ENCODE measurements at places on chromosomes 3 and 15.

DNA sequence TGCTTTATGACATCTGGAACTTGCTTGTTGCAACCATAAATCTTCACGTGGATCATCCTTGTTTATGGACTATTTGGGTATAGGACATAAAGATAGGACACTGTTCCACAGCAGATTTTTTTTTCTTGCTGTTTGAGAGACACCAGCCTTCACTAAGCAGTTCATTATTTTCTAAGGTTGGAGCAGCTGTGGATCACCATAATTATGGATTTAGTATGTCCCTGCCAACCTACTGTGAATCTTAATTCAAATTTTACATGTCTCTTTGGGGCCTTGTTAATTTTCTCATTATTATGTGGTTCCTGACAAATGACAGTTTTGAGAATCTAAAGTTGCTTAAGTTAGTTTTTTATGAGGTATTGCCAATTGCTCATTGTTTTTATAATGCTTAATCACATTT, 161.2 kb downstream of the B3GALNT1 start:
- no peak for DNase-seq

DNA sequence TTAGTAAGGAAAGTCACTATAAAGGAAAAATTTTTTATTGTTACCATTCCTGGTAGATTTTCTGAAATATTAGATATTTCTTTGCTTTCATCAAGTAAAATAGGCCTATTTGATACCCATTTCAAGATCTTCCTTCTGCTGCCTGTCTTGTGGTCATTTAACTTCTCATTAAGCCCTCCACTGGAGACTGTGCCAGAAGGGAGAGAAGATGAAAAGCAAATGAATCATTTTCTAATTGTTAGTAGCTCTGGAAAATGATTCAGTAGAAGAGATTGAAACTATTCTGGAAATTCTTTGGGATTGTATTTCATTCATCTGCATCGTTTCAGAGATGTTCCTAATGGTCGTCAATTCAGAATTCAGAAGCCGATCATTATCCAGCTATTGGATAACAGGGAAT, 3.2 kb downstream of the KCTD6 start:
- DNase-seq: no peak

GRCh38 chr15:19899021-19899824, 642.4 kb downstream of the GOLGA6L6 start:
- DNase-seq: no peak

- DNase-seq: no peak
Observed at GRCh38 chr3:6354653-6355052, 506.3 kb upstream of the GRM7 start.

- no peak for DNase-seq
Observed at GRCh38 chr3:152606146-152606545, 228.8 kb upstream of the P2RY1 start.

- no peak for DNase-seq
Observed at GRCh38 chr3:191740712-191741111, 279.7 kb downstream of the PYDC2 start.

- no peak for DNase-seq
Observed at GRCh38 chr15:80967451-80967850, 22.2 kb downstream of the MESD start.

DNA sequence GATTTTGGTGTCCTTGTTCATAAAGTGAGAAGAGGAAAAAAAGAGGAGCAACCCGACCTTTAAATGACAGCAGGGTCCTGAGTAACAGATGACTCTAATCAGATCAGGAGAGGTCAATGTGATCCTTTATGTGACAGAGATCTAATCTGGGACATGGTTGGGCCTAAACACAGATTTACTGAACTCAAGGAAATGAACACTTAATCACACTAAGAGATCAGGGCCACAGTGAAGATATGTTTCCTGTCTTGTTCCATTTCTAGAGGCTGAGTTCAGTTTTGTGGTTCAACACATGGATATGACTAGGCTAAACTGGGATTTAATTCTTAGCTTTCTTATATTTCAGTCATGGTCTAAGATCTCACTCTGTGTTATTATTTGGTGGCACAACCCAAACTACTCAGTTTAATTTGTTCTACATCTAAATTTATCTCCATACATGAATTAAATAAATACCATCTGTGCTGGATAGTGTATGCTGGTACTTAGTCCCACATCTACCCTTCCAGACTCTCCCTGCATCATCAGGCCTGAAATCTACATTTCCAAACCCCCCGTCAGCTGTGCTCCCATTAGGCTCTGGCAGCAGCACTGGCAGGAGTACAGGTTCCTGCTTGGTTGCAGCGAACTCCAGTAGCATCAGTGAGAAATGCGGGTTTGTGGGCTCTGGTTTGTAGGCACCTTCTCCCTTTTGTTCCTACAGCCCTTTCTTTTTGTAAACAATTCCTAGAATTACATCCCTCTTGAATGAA, 22.6 kb downstream of the SFMBT1 start:
- no peak for DNase-seq
